Stimulated activated CD4-positive, alpha-beta T cell treated with anti-CD3 and anti-CD28 coated beads, Interleukin-2, amount 100 ng/mL, for 24 hours (primary cell): ENCODE measurements at places on chromosomes 1 and 21.

- no peak for DNase-seq
These were observed 357.7 kb downstream of the TTLL7 start for GRCh38 chr1:83641206-83641658.

GRCh38 chr21:29385934-29386520, 87.3 kb downstream of the BACH1 start:
- no peak for DNase-seq

DNA sequence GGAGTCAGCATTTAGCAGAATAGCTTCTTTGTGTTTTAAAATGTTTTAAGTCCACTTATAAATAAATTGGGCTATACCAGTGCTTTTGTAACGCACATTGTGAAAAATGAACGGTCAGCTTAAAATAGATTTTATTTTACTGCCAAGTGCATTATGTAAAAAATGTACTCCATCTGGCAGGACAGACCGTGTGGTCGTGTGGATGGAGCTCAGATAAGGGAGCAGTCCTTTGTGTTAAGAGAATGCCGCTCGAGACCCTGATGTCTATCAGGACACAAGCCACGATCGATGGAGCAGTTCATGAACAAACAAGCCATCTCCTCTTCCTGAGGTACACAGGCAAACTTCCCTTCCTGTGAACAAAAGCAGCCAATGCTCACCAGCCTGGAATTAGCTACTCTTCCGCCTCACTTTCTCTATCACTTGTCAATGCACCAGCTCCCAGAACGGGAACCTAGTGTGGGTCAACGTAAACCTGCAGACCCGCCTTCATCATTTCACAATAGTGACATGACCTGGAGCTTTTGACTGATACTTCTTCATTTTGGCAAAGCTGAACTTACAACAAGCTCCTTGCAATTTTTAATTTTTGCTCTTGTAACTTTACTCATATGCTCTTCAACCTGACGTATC, 243.5 kb downstream of the TGFB2 start:
- no peak for DNase-seq

- peak; percentile 69 for DNase-seq
These were observed 2.1 kb upstream of the AHDC1 start for GRCh38 chr1:27605796-27606707.

DNA sequence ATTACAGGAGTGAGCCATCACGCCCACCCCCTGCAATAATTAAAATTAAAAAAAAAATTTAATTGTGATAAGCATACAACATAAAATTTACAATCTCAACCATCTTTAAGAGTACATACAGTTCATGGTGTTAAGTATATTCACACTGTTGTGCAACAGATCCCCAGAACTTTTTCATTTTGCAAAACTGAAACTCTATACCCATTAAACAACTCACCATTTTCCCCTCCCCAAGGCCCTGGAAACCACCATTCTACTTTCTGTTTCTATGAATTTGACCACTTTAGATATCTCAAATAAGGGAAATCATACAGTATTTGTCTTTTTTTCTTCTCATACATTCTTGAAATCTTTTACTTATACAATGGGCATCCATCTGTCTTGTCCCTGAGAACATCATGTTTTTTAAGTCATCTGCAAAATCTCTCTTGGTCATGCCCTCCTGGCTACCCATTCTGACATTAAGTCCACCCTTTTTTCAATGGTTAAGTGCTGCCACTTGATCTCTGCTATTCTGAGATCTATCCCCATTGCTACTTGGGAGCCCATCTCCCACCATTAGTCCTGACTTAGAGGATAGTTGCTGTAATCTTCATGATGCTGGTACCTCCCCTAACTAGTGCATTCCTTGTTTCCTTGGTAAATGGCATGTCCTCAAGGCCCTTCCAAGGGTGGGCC, 39.4 kb upstream of the ZFYVE9 start:
- DNase-seq = no peak

GRCh38 chr1:6935911-6936690, 150.8 kb downstream of the CAMTA1 start:
- no peak for DNase-seq

- DNase-seq = no peak
These were observed 36.0 kb downstream of the KRTAP10-1 start for GRCh38 chr21:44503901-44504399.

GRCh38 chr1:109185990-109186732, 27.6 kb upstream of the SARS1 start:
- no peak for DNase-seq

DNA sequence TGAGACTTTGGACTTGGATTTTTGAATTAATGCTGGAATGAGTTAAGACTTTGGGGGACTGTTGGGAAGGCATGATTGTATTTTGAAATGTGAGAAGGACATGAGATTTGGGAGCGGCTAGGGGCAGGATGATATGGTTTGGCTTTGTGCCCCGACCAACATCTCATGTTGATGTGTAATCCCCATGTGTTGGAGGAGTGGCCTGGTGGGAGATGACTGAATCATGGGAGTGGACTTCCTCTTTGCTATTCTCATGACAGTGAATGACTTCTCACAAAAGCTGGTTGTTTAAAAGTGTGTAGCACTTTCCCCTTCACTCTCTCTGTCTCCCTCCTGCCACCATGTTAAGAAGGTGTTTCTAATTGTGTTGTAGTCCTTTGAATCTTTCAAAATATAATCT, 9.3 kb upstream of the PHGDH start:
- DNase-seq = no peak

DNA sequence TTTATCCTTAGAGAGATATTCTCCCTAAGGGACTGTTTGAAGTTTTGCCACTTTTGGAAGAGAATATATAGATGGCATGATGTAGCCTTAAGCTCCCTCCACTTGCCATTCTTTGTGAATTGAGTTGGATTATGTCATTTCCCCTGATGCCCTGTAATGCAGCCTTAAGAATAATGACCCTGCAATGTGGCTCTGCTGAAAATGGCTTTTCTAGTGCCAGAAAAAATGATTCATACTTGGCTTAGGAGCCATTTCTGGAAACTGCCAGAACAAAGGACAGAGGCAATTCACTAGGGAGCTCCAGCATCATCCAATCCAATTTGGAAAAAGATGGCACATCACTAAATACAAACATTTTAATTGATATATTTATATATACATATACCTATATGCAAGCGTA, 265.3 kb downstream of the SPATA17 start:
- DNase-seq = no peak

- no peak for DNase-seq
These were observed 1.2 kb downstream of the EFHD2 start for GRCh38 chr1:15410884-15411245.

DNA sequence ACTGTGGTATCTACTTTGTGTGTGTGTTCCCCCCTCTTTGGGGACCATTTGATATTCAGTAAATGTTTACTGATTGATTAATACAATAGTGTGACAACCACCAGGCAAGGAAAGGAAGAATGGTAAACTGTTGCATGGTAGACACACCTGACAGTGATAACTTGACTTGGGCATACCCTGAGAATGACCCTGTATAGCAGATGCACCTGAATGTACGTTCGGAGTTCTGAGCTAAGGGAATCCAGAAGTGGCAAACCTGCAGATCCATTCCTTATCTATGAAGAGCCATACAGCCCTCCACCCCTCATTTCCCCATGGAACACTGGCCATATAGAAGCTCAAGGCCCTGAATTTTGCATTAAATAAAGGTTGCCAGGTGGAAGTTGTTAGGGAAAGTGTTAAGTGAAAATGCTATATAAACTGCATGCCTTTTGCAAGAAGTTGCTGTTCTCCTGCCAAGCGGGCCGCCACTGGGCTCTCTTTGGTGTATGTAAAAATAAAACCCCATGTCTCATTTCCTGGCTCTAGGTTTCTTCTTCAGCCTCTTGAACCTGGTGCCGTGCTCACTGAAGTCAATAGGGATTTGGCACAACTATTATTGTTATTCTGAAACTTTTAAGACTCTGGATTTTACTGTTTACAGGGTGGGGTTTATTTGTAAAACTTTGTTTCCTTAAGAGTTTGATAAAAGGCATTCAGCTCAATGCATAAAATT, 32.6 kb upstream of the DENND1B start:
- no peak for DNase-seq
